Inflammatory macrophage treated with lipopolysaccharide for 1 hour (primary cell): ENCODE measurements at places on chromosomes 5 and 9.

GRCh38 chr9:12818431-12819000 lies 43.7 kb downstream of the LURAP1L start:
- no peak for DNase-seq

- no peak for DNase-seq
These were observed 317.8 kb upstream of the RGMB start for GRCh38 chr5:98455665-98456064.

DNA sequence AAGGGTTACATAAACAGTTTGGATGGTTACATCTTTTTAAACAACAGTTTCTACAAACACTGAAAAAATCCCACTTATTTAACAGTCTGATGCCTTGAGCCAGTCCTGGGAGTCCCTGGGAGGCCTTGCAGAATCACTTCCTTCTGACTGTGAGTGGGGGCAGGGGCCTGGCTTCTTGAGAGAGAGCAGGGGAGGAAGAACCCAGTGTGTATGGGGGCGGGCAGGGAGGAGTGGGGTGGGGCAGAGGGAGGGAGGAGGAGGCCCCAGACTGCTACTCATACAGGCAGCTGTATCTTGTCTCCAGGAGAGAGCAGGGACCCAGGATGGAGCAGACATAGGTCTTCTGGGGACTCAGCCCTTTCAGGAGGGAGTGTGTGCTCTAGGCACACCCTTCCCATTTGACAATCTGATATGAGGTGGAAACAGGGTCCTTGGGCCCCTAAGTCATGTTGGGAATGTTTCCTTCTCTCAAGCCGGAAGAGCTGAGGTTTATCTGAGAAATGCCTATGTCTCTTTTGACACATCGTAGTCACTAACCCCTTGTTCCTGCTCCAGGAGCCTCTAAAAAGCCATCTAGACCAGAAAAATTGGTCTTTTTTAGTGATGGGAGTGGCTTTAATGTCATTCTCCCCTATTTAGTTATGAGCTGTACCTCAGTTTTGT lies 52.8 kb downstream of the IRF1 start:
- peak; percentile 93 for DNase-seq

GRCh38 chr5:94313696-94314095 lies 304.7 kb downstream of the KIAA0825 start:
- DNase-seq = no peak

- DNase-seq = peak; percentile 88
These were observed 138.4 kb upstream of the ABCA1 start for GRCh38 chr9:105066275-105066865.

DNA sequence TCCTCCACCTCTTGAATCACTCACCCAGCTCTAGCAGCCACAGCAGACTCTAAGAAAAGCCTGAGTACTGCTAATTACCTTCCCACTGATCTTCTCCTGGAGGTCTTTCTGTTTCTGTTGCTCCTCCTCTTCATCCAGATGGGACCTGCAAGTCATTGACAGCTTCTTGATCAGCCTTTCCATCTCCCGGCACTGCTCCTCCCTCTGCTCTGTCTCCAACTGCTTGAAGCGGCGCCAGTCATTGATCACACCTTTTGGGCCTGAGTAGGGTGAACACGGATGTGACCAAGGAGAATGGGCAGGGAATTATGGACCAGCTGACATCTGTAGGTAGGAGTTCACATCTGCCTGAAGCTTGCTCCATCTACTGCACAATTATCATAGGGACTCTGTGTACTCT lies 5.5 kb downstream of the PDCL start:
- no peak for DNase-seq

GRCh38 chr9:126131066-126132010 lies 195.3 kb upstream of the MVB12B start:
- no peak for DNase-seq

DNA sequence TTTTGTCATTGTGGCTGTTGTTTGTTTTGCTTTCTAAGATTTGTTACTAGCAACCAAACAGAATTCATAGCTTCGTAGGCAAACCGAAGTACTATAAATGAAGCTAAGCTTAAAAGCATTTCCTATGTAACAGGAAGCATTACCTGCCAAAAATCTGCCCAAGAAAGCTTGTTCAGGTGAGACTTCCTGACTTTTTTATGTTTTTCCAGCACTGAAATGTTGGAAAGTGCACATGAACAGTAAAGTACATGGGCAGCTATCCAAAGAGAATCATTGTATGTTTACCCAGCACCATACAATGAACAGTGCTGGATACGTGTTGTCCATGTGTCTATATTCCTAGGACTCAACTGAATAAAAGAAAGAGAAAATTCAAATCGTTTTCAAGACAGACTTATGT lies 247.1 kb downstream of the NFIB start:
- no peak for DNase-seq

GRCh38 chr9:110887276-110887675 lies 151.0 kb downstream of the LPAR1 start:
- no peak for DNase-seq

DNA sequence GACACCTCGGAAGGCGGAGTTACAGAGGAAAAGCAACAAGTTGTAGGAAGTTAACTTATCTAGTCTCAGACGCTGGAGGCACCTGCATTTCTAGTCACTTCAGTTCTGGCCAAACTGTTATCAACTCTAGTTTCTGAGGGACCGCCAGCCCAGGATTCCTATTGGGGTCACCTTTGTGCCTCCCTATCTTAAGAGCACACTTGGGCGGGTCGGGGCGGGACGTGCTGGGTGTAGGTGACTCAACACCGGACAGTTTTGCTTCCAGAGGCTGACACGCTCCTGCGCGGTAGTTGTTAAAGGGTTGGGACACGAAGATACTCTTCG lies 679 bp upstream of the KDM4C start:
- DNase-seq = no peak

GRCh38 chr5:153952893-153953292 lies 85.8 kb downstream of the FAM114A2 start:
- no peak for DNase-seq

DNA sequence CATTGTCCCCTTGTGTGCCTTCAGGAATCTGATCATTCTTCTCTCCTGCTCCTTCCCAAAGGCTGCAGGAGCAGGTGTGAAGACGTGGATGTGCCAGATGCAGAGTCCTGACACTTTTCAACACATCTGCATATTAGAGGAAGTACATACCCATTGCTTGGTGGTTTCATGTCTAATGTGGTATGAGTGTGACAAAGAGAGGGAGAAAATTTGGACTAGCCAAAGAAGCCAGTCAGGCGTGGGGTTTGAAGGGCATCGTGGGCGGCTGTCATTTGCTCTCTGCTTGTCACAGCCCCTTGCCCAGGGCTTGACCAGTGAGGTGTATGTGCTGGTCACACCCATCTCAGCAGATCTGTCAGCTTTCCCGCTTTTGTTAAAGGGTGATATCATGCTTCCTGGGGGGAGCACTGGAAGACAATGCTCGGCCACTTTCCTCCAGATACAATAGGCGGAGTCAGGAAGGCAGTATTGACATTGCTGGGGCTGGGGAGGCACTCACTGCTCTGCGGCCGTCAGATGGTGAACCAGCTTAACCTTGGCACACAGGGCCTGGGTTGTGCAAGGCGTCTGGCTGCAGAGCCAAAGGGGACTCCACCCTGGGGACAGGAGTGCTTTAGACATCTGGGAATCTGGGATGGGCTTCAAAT lies 8.6 kb downstream of the TEK start:
- DNase-seq = no peak

GRCh38 chr9:4842734-4843133 lies 50.0 kb downstream of the RCL1 start:
- DNase-seq = no peak

- DNase-seq = no peak
These were observed 22.0 kb downstream of the SECISBP2 start for GRCh38 chr9:89340332-89340731.

- no peak for DNase-seq
These were observed 169.9 kb downstream of the DAB2IP start for GRCh38 chr9:121821326-121821725.

DNA sequence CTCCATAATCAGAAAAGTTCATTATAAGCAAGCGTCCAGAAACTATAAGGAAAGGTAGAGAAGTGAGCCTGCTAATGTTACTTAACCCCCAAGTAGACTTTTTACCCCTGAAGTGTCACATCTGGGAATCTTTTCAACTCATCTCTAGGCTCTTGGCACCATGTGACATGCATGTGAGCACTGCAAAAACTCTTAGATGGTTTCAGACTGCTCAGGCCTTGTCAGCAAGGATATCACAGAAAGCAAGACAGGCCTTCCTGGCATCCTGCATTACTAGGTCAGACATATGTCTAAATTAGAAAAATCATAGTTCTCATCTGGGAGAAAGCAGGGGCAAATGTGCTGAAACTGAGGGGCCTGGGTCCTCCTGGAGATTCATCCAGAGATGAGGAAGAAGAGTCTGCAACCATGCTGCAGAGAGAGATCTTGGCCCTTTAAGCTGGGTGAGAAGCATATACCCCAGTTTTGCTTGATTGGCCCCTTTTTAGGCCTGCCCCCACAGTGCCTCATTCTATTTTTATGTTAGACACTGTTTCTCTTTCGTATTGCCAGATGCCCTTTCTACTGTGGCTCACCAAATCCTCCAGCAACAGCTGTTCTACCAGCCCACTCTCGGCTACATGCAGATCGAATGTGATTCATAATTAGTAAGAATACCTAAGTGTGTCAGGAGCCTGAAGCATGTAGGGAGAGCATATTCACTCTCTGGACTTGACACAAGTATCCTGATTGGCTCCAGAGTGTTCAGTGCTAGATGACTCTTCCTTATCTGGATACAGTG lies 19.0 kb downstream of the TMEM8B start:
- no peak for DNase-seq

GRCh38 chr5:80653502-80653901 lies 950 bp upstream of the MSH3 start:
- DNase-seq = no peak

- DNase-seq = no peak
These were observed 59.9 kb upstream of the DAB2 start for GRCh38 chr5:39484673-39485072.

DNA sequence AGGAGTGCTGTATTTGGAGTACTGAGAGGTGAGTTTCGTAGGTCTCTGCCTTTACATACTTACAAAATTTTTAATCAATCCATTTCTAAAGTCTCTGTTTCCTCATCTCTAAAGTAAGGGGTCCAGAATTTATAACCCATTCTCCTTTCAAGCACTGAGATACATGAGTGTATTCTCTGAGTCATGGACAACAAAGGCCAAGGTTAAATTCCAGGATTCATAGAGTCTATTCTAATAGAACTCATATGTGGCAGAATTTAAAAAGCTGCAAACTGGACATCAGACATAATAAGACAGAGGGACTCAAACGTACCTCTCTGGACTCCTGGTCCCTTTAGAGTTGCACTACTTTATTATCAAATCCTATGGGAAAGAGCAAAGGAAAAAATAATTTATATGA lies 112.5 kb upstream of the SLIT3 start:
- no peak for DNase-seq

DNA sequence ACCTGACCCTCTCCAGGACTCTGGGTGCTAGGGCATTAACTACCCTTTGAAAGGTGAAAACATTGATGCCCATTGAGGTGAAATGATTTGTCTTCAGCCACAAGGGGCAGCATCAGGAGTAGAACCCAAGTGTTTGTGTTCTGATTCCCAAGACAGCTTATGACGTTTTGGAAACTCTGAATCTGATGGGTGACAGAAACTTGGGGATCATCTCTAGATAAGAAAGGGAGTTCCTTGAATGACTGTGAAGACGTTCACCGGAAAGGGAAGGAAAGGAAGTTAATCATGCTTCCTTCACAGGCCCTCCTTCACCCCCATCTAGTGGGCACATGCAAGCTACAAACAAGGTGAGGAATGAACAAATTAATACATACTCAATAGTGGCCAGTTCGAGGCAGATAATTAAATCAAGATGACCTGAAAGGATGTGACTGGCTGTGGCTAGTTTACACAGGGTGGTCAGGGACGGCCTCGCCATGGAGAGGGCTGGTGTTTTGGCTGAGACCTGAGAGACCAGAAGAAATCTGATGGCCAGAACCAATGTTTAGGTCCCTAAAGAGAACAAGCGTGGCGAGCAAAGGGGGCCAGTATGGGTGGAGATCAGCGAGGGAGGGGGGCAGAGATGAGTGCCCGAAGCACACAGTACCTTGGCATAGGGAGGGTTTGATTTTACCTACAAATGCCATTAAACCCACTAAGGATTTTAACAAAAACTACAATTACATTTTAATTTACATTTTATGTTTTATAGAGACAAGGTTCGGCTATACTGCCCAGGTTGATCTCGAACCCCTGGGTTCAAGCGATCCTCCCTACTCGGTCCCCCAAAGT lies 937 bp upstream of the SLC26A2 start:
- peak; percentile 78 for DNase-seq

DNA sequence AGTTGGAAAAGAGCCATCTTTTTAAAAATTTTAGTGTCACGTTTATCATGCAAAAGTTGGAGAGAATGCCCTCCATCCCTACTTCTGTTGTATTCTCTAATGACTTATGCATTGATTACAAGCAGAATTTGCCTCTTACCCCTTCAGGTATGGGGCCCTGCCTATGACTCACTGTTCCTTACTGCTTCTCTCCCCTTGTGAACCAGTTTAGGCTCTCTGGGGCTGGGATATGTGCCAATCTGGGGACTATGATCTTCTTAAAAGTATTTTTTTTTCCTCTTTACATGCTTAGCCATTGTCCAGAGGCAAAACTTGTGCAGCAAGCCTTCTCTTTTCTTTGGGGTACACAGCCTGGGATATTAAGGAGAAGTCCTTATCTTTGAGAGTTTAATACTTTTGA lies 37.4 kb downstream of the CAMK4 start:
- DNase-seq = no peak

- no peak for DNase-seq
These were observed 49.0 kb upstream of the LMX1B start for GRCh38 chr9:126564716-126565115.

GRCh38 chr5:14628346-14628745 lies 36.2 kb upstream of the OTULIN start:
- no peak for DNase-seq

DNA sequence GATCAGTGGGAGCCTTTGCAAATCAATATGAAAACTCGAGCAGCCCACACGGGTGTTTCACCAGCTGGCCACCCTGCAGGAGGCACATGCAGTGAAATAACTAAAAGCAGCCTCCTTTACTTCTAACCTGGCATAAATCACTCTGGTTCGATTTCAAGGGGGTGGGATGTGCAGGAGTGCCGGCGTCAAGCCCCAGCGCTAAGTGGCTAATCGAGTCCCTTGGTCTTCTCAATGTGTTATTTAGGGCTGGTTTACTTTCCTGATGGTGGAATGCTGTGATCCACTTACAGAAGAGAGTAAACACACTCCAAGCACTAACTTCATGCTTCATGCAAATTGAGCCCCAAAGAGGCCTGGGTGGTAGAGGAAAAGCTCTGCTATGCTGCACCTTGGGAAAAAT lies 109.4 kb downstream of the TMEM174 start:
- no peak for DNase-seq

- DNase-seq = no peak
These were observed 10.1 kb downstream of the TTC1 start for GRCh38 chr5:160018945-160019625.

DNA sequence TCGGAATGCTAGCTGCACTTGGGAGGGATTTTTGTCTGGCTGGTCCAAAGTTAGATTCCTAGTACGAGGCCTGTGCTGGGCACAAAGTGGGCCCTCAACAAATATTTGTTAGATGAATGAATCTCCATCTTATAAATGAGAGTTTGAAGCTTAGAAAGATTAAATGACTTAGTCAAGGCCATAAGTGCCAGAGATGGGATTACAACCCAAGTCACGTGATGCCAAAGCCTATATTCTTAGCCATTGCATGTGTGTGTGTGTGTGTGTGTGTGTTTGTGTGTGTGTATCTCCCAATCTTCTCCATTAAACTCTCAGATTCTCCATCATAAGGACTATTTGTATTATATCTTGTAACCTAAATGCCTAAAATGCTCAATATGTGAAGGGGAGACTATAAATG lies 130.8 kb upstream of the MAP1B start:
- DNase-seq = no peak
